T-cell (primary cell): ENCODE measurements at places on chromosomes 2 and 18.

GRCh38 chr2:105782646-105783045 lies 37.9 kb downstream of the NCK2 start:
- DNase-seq: no peak

DNA sequence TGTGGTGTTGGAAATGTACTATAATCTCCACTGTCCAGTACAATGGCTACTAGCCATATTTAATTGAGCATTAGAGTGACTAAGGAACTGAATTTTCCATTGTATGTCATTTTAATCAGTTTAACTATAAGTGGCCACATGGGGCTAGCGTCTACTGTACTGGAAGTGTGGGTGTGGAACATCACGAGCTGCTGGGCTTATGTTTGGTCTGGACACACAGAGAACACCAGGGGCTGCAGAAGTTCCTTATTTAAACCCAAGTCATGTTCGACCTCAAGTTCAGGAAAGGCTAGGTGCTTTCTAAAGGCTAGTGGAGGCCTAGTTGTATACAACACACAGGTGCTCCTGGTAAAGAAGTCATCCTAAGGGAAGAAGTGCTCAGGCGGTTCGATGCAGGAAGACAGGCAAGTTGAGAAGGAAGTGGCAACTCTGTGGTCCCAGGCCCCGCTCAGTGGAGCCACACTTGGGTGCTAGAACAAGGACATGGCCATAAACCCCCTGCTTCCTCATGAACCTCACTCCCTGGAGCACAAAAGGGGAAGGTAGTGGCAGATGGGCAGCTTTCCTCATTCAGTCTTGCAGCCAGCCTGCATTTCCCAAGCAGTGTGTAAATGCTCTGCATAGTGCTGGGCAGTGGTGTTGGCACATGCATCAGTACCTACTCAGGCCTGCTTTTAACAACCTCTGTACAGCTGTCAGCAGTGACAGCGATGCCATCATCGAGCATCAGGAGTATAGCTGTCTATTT lies 13.3 kb downstream of the LGALSL start:
- no peak for DNase-seq

DNA sequence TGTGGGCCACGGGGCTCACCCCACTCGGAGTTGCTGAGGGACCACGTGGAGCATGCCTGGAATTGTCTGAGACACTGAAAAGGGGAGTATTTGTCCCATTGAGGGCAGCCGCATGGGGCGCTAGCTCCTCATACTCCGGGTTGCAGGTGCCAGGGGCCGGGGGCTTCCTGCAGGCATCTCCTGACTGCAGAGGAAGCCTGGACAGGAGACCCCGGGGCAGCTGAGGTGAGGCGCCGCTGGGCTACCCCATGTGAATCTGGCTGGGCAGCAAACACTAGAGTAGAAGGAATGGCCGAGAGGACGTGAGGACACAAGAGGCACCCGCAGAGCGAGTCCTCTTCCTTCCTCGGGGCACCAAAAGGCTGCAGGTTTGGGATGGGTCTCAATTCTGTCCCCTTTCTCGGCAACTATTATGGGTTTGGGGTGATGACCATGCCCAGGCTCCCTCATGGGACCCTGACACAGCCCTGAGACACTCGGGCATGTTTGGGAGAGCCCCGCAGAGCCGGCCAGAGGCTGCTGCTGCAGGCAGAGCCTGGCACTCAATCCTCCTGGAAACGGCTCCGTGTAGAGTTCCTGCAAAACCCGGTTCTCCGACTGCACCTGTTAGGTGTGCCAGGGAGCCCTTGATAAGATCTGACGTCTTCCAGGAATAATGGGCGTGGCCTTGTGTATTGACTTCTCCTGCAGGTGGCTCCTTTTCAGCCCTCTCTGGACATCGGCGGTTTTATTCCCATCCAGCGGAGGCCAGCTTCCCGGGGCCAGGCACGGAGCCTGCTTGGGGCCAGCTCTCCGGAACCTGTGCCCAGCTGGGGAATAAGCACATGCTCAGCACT lies 77.0 kb downstream of the CTIF start:
- no peak for DNase-seq

DNA sequence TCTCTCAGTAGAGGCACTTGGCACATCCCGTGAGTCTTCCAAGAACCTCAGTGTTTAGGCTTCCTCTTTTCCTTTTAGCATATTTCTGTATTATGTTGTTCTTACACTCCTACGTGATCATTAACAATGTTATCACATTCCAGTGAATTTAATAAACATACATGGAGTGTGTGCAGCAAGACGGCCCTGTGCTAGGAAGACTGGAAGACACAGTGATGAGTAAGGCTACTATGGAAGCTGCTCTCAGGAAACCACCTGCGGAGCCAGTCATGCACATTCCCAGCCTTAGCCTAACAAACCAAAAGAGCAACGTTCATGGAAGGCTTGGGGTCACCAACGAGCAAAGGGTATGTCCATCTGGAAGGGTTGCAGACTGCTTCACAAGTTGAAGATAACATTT lies 103.4 kb downstream of the ETAA1 start:
- no peak for DNase-seq

DNA sequence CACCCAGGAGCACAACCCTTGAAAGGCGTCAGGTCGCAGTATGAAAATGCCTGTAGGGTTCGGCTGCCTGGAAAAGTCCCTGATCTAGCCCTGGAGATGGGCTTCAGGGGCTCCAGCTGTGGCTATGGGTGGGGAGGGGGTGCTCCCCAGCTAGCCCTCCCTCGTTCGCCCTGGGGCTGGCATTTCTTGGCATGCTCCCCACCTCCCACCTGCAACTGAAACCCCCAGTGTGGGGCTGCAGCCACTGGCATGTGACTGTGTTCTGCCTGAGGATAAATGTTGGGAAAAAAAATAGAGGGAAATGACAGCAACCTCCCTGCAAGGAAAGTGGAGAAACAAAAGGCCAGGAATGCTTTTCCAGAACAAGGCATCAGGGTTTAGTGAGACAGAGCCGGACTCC lies 109.2 kb downstream of the COPS8 start:
- DNase-seq: no peak
